ENCODE measurements at places on chromosomes 1 and 21.
A peak's percentile ranks its signal among the peaks of the same experiment; 100 is the strongest.

GRCh38 chr1:36091698-36092097 is 3.0 kb downstream of the ADPRS start:
- no peak overlapping the region for H3K27ac ChIP-seq
- H3K36me3 ChIP-seq, result peaks cover 40% of the 10 kb centered on the region
- peaks cover 29% of the 10 kb centered on the region for H3K4me1 ChIP-seq
- no peaks in the 10 kb centered on the region for H3K27me3 ChIP-seq

DNA sequence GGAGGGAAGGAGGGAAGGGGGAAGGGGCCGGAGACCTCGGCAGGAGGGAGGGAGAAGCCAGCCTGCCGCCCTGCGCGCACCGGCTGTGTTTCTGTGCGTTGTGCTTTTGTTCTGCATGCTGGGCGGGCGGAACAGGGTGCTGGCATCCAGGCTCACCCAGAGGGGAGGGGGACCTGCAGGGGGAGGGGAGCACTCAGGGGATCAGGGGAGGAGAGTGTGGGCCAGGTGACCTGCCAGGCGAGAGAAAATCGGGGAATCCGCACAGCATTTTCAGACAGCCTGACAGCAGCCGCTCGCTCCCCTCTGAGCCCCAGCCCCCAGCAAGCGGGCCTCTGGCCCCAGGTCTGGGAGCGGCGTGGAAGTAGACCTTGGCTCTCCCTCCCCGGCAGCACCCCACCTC is 54.7 kb downstream of the RIPK4 start:
- H3K27me3 ChIP-seq, result peaks cover 45% of the 10 kb centered on the region
- no peak overlapping the region for H3K27ac ChIP-seq
- no peak for DNase-seq
- no peaks in the 10 kb centered on the region for H3K36me3 ChIP-seq
- H3K4me3 ChIP-seq, result no peak overlapping the region
- no peaks in the 10 kb centered on the region for H3K4me1 ChIP-seq

DNA sequence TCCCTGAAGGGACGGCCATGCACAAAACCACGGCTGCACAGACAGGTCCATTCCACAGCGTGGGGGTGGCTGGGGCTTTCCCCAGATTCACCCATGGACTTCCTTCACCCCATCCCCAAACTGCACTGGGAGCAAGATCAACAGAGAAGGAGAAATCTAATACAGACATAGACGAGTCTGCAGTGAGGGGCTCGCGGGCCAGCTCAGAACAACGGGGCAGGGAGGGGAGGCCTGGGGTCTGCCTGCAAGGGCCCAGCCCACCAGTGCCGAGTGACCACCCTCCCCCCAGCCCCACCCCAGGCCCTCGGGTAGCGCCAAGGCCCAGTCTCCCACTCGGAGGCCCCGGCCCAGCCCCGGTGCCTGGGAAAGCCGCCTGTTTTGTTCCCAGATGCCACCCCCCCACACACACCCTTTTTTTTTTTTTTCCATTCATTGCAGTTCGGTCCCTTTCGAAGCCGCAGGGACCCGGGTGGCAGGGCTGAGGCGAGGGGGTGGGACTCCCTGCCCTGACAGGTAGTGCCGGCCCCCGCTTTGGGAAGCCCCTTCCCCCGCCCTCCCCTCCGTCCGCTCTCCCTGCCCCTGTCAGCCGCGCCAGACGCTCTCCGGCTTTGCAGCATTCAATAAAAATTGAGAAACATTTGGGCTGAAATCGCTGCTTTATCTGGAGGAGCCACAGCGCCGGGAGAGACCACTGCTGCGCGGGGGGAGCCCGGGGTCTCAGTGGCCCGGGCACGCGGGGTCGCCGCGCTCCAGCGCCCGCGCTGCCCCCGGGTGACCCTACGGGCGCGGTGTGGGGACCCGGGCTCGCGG is 543 bp upstream of the EPHB2 start:
- H3K4me1 ChIP-seq, result peaks cover 20% of the 10 kb centered on the region
- no peak overlapping the region for H3K27ac ChIP-seq
- H3K27me3 ChIP-seq, result peaks cover 9% of the 10 kb centered on the region
- H3K4me3 ChIP-seq, result peak overlapping the region; percentile 59

DNA sequence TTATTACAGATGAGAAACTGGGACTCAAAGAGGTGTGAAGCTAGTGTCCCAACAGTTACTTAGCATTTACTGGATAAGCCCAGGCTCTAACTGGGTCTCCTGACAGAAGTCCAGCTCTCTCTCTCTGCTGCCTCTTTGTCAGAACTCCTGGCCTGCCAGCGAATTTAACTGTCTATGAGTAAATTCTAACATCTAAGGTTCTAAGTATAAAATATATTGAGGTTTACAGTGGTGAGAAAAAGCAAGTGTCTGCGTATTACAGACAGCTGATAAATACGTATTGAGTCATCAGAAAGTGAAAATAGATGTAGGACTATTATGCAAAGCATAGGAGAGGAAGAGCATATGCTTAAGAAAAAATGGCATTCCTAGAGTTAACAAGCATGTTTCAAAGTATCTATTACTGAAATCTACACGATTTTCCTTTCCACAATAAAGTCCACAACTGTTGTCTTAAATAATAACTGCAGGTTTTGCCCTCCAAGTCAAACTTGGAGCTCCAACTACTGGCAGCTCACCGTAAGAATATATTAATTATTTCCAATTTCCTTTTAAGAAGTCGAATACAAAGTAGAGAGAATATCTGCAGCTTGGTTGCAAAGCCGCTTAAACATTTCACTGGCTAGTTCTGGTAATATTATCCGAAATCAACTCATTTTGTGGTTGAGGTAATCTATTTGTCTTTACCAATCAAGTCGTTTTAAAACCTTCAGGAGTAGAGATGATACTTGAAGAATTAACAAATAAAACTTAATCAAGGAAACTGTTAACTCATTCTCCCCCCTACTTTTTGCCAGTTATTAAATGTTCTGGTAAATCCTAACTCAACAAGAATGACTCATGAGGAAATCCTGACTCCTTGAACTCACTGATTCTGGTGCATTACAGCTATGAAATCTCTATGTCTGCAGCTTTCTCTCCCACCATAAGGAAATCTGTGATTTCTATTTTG is 1.4 kb upstream of the RGS2 start:
- peak overlapping the region; percentile 81 for H3K4me3 ChIP-seq
- peak overlapping the region; percentile 98 for H3K27ac ChIP-seq
- H3K27me3 ChIP-seq, result no peaks in the 10 kb centered on the region
- H3K36me3 ChIP-seq, result peaks cover 22% of the 10 kb centered on the region
- no peak for DNase-seq

DNA sequence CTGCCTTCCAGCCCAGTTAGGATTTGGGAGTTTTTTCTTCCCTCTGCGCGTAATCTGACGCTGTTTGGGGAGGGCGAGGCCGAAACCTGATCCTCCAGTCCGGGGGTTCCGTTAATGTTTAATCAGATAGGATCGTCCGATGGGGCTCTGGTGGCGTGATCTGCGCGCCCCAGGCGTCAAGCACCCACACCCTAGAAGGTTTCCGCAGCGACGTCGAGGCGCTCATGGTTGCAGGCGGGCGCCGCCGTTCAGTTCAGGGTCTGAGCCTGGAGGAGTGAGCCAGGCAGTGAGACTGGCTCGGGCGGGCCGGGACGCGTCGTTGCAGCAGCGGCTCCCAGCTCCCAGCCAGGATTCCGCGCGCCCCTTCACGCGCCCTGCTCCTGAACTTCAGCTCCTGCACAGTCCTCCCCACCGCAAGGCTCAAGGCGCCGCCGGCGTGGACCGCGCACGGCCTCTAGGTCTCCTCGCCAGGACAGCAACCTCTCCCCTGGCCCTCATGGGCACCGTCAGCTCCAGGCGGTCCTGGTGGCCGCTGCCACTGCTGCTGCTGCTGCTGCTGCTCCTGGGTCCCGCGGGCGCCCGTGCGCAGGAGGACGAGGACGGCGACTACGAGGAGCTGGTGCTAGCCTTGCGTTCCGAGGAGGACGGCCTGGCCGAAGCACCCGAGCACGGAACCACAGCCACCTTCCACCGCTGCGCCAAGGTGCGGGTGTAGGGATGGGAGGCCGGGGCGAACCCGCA is at the start of gene PCSK9:
PCSK9 (plus strand) TSS at position 207 of the 741 bp plus-strand sequence; CDS start at position 497, 290 bp downstream.
- H3K4me3 ChIP-seq, result no peak within 1 kb of the TSS
- H3K27ac ChIP-seq, result no peak within 1 kb of the TSS
- peaks cover 52% of the 10 kb centered on the region for H3K27me3 ChIP-seq
- no peaks in the 10 kb centered on the region for H3K4me1 ChIP-seq
- no peak for DNase-seq

DNA sequence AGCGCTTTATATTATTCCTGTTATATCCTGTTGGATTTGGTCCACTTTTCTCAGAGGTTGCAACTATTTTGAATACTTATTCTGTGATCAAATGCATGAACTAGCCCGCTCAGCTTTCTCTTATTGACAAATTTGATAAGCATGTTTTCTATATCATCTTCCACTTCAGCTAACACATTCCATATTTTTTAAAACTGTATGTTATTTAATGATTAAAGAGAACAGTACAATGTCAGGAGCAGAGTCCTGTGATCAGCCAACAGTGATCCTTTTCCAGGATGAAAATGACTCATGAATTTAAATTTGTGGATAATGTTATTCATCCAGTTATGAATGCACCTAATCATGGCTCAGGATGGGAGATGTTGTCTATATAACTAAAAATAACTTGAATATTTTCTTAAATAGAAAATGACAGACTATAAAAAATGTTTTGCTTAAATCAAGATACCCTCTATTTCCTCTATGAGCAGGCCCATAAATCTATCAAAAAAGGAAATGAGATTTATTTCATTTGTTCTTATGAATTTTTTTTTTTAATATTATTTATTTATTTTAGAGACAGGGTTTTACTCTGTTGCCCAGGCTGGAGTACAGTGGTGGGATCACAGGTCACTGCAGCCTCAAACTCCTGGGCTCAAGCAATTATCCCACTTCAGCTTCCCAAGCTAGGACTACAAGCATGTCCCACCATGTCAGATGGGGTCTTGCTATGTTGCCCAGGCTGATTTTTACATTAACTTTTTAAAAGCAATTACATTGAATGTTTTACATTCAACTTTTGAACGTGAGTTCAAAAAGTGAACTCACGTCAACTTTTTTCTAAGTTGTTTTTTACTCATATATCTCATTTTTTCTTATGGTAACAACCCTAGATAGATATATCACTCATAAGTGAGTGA is 12.5 kb downstream of the BPNT1 start:
- no peaks in the 10 kb centered on the region for H3K36me3 ChIP-seq
- no peak overlapping the region for H3K4me3 ChIP-seq
- no peak for DNase-seq

DNA sequence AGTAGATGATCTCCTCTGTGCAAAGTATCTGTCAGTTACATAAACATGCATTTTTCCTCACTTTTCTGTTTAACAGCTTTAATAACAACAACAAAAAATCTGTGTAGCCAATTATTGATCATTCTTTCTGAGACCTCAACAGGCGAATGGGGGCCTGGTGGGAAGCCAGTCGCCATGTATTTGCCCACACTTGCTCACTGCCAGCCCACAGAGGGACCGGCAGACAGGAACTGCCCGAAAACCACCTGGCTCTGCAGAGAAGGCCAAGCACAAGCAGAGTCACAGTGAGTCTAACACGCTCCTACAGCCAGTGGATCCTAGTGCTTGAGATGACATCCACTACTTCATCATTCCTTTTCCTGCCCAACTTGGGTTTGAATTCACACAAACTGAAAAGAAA is 56.1 kb downstream of the NPHP4 start:
- H3K36me3 ChIP-seq, result no peaks in the 10 kb centered on the region
- H3K27ac ChIP-seq, result no peak overlapping the region
- H3K4me3 ChIP-seq, result no peak overlapping the region

DNA sequence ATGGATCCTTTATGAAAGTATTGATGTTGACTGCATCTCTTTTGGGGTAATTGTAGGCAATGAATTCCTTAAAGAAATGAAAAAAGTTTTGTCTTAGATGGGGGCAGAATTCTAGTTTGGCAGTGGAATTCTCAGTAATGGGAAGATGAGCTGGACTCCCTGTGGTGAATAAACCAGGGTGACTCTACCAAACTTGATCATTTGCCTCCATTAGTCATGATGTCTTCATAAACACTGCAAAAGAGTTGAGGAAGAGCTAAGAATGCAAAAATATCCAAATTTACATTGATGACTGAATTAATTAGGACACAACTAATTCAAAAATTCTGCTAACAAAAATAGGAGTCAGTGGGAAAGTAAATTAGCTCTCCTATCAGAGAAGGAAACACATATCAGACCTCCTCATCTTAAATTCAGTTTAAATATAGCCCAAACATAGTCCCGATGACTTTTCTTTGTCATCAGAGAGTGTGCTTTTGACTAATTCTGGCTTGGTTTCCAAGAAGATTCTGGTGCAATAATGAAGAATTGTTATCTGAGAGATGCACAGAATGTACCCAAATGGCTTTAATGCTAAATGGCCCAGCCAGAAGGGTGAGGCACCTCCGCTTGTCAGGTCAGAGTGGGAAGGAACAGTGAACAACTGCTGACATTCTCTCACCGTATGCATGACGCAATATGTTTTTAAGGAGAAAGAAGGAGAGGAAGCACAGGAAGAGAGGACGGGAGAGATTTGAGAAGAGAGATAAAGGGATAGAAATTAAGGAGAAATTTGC is 525.1 kb downstream of the LMO4 start:
- no peak overlapping the region for H3K27ac ChIP-seq
- H3K4me3 ChIP-seq, result no peak overlapping the region
- no peaks in the 10 kb centered on the region for H3K4me1 ChIP-seq
- H3K27me3 ChIP-seq, result no peaks in the 10 kb centered on the region
- no peaks in the 10 kb centered on the region for H3K36me3 ChIP-seq

GRCh38 chr1:200409203-200409760 is 554 bp downstream of the ZNF281 start:
- DNase-seq, result peak; percentile 74
- peak overlapping the region; percentile 95 for H3K27ac ChIP-seq
- H3K27me3 ChIP-seq, result no peaks in the 10 kb centered on the region
- H3K36me3 ChIP-seq, result peaks cover 5% of the 10 kb centered on the region

GRCh38 chr1:58714544-58714943 is 14.7 kb upstream of the MYSM1 start:
- no peak overlapping the region for H3K4me3 ChIP-seq
- no peak for DNase-seq
- no peaks in the 10 kb centered on the region for H3K27me3 ChIP-seq
- H3K4me1 ChIP-seq, result no peaks in the 10 kb centered on the region
- H3K36me3 ChIP-seq, result no peaks in the 10 kb centered on the region
